ENCODE measurements at places on chromosomes 2 and 18.

- no peak for DNase-seq
- peaks cover 8% of the 10 kb centered on the region for H3K27me3 ChIP-seq
- no peak overlapping the region for H3K27ac ChIP-seq
- no peaks in the 10 kb centered on the region for H3K4me1 ChIP-seq
- H3K4me3 ChIP-seq = no peak overlapping the region
Measured at GRCh38 chr2:58480141-58480540, 239.0 kb upstream of the FANCL start.

GRCh38 chr2:66815886-66816285 lies 381.0 kb downstream of the MEIS1 start:
- no peaks in the 10 kb centered on the region for H3K27me3 ChIP-seq
- H3K4me3 ChIP-seq = no peak overlapping the region
- H3K27ac ChIP-seq = no peak overlapping the region
- no peaks in the 10 kb centered on the region for H3K4me1 ChIP-seq
- DNase-seq = no peak
- no peaks in the 10 kb centered on the region for H3K36me3 ChIP-seq

- H3K4me1 ChIP-seq = peaks cover 7% of the 10 kb centered on the region
- H3K36me3 ChIP-seq = no peaks in the 10 kb centered on the region
- no peak for DNase-seq
- H3K27ac ChIP-seq = no peak overlapping the region
- no peaks in the 10 kb centered on the region for H3K27me3 ChIP-seq
Measured at GRCh38 chr2:212970132-212970531, 181.3 kb downstream of the IKZF2 start.

DNA sequence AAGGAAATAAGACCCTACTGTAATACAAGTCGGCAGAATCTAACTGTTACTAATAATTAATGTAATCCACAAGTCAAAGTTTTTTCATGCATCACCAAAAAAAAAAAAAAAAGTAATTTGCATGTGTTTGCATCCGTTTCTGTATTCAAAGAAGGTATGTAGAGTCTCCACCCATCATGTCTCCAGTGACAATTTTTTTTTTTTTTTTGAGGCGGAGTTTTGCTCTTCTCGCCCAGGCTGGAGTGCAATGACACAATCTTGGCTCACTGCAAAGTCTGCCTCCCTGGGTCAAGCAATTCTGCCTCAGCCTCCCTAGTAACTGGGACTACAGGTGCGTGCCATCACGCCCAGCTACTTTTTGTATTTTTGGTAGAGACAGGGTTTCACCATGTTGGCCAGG lies 24.2 kb upstream of the NFU1 start:
- H3K27me3 ChIP-seq = no peaks in the 10 kb centered on the region
- no peak for DNase-seq
- H3K4me3 ChIP-seq = no peak overlapping the region

DNA sequence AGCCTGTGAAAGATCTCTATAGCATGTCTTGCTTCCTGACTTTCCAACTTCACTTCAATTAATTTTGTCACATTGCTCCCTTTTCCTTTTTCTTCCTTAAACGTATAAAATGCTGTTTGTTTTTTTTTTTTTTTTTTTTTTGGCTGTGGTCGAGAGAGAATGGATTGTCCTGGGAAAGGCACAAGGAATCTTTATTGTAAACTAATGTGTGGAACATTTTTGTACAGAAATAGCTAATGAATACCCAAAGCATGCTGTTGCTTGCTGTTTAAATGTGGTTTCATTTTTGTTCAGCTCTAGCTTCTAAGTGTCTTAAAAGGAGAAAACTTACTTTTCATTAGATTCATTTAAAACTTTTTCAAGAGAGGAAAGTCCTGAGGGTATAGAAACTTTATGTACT lies 105.5 kb downstream of the GPD2 start:
- no peak overlapping the region for H3K27ac ChIP-seq
- H3K4me1 ChIP-seq = peaks cover 22% of the 10 kb centered on the region
- no peak for DNase-seq
- H3K36me3 ChIP-seq = peaks cover 5% of the 10 kb centered on the region
- no peaks in the 10 kb centered on the region for H3K27me3 ChIP-seq

DNA sequence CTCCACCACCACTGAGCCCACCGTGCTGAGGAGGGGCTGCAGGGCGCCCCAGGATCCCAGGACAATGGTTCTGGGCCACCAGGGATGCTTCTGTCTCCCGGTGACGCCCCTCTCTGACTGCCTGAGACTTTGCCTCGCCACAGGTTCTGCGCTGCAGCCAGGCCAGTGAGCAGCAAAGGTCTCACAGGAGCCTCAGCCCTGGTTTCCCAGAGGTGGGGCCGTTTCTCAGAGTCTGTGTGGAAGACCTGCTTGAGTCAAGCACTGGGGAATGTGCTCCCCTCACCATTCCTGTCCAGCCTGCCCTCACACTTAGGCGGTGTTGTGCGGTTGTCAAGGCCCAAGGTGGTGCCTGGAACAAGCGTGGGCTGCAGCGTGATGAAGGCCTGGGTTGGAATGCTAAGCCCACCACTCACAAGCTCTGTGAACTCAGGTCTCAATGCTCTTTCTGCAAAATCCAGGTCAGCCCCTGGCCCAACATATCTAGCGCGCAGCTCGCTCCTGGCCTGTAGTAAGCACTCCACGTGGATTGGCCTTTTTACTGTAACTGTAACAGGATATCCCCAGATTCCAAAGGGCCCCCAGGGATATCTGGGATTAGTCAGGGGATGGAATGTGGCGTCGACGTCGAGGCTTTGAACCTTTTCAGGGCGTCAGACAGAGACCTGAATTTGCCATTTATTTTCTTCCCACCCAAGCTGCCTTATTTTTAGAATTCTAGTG lies 47.6 kb downstream of the PLB1 start:
- no peak overlapping the region for H3K27ac ChIP-seq
- no peak overlapping the region for H3K4me3 ChIP-seq
- H3K27me3 ChIP-seq = no peaks in the 10 kb centered on the region
- H3K4me1 ChIP-seq = peaks cover 33% of the 10 kb centered on the region
- no peak for DNase-seq

DNA sequence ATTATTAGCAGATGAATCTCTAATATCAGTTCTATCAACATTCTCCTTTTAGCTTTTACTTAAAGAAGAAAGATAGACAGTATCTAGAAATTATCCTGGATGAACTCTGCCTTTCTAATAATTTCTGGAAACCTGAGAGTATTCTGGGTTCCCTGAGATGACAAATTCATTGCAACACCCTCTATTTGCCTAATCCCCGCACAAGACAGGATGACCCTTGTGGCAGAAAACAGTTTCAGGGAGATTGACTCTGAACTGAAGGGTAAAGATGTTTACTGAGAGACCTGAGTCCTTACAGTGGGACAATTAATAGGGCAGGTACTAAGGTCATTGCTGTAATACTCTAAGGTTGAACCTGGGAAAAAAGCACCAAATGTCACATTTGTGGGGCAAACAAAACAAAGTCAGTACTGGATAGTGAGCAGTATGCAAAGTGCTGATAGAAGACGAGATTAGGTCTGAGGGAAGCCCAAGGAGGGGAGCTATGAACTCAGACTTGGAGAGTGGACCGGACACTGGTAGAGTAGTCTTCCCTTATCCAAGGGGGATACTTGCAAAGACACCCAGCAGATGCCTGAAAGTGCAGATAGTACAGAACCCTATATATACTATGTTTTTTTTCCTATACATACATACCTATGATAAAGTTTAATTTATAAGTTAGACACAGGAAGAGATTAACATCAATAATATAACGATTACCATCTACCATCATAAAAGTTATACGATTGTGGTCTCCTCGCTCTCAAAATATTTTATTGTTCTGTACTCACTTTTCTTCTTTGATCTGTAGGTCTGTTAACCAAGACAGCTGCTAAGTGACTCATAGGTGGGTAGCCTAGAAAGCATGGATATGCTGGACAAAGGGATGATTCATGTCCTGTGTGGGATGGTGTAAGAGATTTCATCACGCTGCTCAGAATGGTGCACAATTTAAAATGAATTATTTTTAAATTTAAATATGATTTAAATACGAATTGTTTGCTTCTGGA lies 148.3 kb upstream of the KLHL14 start:
- H3K4me3 ChIP-seq = no peak overlapping the region
- no peaks in the 10 kb centered on the region for H3K36me3 ChIP-seq
- DNase-seq = no peak
- no peaks in the 10 kb centered on the region for H3K27me3 ChIP-seq

- H3K27me3 ChIP-seq = peaks cover 2% of the 10 kb centered on the region
- no peaks in the 10 kb centered on the region for H3K36me3 ChIP-seq
- H3K4me3 ChIP-seq = no peak overlapping the region
- no peak for DNase-seq
- no peaks in the 10 kb centered on the region for H3K4me1 ChIP-seq
Measured at GRCh38 chr2:147002256-147002655, 842.6 kb upstream of the ACVR2A start.
